ELR (cell line): ENCODE measurements at places on chromosomes 2 and 18.

GRCh38 chr2:164722616-164723338 is 101.5 kb upstream of the GRB14 start:
- no peak for DNase-seq

GRCh38 chr2:163673522-163673921 is 62.3 kb downstream of the FIGN start:
- DNase-seq, result no peak

DNA sequence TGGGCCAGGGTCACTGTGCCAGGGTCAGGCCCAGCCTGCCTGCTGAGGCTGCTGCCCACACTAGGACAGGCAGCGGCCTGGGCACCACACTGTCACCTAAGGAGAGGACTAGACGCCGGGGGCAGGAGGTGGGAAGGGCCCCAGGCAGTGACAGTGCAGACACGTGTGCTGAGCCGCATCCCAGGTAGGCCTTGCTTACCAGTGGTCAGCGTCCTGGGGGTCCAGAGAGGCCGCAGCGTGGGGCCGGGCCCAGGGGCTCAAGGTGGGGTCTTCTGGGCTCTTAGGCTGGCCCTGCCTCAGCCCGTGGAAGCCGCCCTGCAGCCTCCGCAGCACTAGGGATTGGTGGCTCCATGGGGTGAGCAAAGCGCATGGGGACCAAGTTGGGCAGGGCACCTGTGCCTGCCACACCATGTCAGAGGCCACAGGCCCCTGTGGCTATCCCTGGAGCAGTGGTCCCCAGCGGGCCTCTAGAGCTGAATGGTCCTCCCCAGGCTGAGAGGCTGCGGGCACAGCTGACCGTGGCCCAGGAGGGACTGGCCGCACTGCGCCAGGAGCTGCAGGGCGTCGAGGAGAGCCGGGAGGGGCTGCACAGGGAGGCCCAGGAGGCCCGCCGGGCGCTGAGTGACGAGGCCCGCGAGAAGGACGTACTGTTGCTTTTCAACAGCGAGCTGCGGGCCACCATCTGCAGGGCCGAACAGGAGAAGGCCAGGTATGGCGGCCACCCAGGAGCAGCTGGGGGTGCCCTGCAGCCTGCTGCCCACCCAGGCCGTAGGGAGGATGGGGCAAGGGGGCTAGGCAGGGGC is 35.2 kb upstream of the SNED1 start:
- DNase-seq, result no peak

DNA sequence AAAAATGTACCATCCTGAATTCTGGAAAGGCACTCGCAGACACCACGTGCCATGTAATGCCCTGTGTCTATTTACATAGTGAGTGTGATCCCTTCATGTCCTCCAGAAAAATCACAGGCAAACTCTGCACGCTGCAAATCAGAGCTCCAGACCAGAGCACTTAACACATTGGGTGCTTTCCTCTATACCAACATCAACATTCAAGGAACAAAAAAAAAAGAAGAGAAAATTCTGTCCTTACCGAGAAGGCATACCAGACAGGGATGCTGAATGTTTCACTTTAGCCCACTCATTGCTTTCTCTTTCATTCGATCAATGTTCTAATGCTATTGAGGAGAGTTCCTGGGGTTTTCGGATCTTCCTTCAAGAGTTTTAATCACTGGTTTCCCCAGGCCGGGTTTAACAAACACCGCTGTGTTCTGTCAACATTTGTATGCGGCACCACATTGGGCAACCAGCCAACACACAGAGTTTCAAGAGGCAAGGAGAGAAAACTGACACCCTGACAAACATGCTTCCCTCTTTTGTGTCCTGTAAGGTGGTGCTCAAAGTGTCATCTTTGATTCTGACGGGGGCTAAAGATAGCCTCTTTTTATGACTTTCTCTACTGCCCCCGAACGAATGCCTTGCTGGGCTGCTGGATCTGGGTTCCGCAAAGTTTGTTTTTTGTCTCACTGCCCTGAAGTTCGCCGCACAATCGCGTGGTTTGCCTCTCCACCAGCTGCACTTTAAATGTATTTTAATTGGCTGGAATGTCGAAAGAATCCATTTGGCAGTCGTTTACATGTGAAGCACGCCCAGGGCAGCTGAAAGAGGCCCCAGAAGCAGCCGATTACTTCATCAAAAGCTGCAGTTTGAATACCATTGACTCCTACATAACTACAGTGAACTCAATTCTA is 106.4 kb upstream of the NCKAP5 start:
- peak; percentile 42 for DNase-seq

DNA sequence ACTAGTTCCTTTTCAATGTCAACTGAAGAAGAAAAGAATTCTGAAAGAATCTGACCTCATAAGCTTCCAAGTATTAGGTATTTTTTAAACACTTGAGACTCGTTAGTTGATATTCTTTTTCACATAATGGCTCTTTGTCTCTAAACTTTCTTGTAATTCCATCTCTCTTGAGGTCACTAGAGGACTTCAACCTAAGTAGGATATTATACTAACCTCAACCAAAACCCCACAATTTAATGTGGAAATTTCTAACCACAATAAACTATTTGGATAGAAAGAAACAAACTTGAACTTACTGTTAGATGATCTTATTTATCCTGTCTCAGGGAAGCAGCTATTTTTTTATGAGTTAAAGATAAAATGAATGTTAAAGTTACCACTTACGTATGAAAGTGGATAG is 206.9 kb upstream of the FSIP2 start:
- DNase-seq, result no peak

GRCh38 chr2:153387203-153387602 is 91.4 kb downstream of the RPRM start:
- DNase-seq, result no peak

DNA sequence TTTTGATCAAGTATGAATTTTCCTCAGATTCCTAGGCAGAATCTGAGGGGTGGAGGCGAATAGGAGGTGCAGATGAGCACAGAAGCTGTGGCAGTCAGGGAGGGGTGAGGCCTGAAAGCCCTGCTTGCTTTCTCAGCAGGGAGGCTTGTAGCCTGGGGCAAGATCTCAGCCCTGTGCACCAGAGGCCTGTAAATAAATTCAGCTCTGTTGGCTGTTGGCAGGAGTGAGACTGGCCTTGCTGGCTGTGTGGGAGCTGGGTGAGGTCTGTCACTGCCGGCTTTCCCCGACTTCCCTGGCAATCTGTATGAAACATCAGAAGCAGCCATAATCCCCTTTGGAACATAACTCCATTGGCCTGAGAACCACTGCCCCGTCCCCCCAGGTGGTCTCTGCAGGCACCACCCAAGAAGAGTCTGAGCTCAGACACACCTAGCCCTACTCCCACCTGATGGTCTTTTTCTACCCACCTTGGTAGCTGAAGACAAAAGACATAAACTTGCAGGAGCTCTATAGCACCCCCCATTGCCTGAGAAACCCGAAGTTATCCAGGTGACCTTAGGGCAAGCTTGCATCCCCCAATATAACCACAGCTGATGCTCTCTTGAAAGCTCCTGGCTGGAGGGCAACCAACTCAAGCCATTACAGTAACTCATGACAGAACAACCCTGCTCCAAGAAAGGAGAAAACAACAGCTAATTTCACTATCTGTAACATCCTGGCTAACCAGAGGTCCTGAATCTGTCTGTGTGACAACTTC is 32.3 kb downstream of the EVA1A start:
- peak; percentile 79 for DNase-seq

DNA sequence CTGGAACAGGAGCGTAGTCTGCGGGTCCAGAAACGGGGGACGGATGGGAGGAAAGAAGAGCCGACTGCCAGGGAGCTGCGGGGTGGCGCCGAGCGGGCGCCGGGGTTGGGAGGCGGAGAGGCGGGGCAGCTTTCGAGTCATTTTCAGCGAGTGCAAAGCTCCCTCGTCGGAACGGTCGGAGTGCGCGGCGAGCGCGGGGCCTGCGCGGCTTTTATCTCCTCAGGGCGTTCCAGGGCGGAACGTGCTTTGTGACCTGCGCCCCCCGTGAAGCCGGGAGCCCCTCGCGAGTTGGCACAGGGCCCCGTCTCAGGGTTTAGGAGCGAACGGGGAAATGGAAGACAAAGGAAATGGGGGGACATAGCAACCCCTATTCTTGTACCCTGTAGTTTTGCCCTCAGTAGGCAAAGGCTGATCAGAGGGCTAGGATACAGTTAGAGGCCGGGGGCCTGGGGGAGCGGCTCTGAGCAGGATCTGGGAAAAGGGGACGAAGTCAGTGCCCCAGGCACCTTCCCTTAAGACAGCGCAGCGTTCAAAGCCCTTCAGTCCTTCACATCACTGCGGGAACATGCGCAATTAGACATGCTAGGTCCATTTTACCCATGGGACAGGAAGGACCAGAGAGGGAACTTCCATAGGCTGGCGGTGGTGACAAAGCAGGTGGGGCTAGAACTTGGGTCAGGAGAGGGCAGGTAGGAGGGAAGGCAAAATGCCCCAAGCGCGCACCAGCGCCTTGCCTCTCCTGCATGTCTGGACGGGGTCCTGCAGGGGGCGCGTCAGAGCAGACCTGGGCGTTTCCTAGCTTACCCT is 60.1 kb upstream of the IL1RL1 start:
- DNase-seq, result peak; percentile 54

DNA sequence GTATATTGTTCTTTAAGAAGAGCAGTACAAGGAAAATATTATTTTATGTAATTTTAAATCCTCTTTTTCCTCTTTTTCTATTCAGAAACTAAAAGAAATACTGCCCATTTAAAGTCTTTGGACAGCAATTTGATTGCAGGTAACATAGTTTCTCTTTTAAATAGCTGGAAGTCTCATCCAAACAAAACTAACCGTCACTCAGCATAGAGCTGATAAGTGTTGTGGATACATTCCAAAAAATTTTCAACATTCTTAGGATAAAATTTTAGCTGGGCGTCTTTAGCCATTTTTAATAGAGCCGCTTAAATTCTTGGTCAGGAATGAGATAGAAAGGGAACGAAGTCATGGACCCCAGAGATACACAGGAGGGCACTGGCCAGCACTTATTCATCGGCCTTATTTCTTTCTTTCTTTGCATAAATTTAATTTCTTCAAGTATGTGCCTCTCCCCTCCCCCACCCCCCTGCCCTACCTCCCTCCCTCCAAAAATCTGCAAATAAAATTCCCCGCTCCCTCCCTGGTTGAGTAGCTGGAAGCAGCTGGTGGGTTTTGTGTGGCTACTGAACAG is 81.7 kb downstream of the GBX2 start:
- DNase-seq, result no peak

- peak; percentile 69 for DNase-seq
Observed at GRCh38 chr2:234304950-234305349, 191.9 kb downstream of the ARL4C start.

DNA sequence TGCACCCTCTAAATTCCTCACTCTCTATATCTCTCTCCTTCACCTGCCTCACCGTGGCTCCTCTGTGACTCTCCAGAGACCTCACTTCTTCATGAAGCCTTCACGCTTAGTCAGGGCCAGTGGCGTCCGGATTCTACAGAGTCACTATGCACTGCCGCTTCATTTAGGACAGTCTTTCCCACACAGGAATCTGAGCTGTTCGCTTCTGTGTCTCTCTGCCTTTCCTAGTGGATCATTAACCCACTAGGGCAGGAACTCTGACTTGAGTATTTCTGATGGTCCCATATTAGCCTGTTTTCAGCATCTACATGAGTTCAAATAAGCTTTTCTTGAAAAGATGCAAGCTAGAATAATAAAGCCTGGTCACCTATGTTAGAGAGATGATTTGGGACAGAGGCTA is 180.2 kb upstream of the DOK6 start:
- no peak for DNase-seq

GRCh38 chr2:9811679-9812511 is 31.4 kb upstream of the TAF1B start:
- DNase-seq, result no peak

DNA sequence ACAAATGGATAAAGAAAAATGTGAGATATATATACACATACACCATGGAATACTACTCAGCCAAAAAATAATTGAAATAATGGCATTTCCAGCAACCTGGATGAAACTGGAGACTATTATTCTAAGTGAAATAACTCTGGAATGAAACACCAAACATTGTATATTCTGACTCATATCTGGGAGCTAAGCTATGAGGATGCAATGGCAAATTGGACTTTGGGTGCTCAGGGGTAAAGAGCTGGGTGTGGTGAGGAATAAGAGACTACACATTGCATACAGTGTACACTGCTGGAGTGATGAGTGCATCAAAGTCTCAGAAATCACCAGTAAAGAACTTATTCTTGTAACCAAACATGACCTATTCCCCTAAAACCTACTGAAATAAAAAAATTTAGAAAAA is 636.0 kb upstream of the LRATD1 start:
- DNase-seq, result peak; percentile 74

GRCh38 chr2:97706112-97706511 is 7.3 kb upstream of the ZAP70 start:
- no peak for DNase-seq

DNA sequence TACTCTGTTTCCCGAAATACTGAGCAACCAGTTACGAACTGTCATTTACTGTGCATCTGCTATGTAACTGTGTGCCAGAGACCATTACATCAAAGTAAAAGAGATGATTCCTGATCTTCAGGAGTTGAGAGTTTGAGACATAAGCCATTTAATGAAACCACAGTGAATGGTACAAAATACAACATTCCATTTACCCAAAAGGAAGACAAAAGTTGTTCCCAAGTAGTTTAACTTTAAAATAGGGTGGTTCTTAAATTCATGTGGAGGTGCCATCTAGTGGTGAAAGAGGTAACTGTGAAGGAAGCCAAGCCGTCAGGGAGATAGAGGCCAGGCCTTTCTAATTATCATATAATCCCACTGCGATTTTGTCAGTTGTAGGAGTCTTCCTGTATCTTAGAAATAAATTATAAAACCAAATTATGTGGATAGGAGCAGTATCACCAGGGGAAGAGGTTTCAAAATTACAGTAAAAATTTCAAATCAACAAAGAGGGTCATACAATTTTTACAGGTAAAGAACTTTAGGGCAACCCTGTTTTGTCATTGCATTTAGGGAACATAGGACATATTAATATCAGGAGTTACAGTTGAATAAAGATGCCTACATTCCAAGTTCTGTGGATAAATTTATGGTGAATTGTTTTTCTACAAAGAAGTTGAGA is 67.7 kb downstream of the EPAS1 start:
- peak; percentile 82 for DNase-seq

DNA sequence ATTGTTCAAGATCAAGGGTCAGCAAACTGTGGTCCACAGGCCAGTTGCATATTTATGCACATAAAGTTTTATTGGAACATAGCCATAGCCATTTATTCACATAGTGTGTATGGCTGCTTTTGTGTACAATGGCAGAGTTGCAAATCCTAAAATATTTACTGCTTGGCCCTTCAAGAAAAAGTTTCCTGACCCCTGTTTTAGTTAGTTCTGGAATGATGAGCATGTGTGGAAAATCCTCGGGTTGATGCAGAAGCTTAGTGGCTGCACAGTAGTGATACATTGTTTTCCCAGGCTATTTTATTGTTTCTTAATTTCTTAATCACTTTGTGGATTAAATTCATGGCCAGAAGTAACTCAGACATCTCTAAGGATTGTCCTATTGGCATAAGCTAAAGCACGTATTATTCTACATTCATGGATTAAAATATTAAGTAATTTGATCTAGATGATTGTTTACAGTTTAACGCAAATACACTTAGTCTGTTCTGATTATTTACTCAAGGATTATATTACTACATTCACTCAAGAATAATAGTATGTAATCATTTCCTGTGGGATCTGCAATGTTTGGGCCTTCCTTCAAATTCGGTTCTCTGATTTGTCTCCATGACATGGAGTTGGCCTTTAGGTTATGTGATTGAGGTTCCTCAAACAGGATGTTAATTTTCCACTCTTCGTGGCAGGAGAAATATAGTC is 165.5 kb downstream of the TMEM247 start:
- DNase-seq, result peak; percentile 42

GRCh38 chr2:79770926-79771325 is 258.1 kb downstream of the CTNNA2 start:
- no peak for DNase-seq
